ENCODE measurements at places on chromosomes 1 and 21.
A peak's percentile ranks its signal among the peaks of the same experiment; 100 is the strongest.

DNA sequence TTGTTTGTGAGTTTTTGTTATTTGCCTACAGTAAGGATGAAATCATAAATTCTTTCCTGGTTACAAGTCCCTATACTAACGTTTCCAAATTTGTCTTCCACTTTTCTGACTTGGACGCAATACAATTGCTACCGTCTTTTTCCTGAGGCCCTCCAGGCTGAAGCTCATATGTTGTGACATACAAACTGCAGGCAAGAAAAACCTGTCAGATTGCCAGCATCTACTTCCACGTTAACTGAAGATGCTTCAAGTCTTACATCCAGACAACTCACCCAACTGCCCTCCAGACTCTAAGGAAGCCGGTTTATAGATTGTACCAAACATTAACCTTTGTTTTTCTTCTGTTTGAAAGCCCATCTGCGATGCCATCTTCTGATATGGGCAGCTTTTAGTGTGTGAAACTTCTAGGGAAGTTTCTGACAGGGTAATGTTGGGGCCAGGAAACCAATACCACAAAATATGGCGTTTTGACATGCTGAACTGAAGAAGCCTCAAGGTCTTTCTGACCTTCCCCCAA is 21.4 kb upstream of the RNF11 start:
- no peak for DNase-seq

- peak; percentile 69 for DNase-seq
Measured at GRCh38 chr1:226662642-226663326, 76.3 kb downstream of the ITPKB start.

DNA sequence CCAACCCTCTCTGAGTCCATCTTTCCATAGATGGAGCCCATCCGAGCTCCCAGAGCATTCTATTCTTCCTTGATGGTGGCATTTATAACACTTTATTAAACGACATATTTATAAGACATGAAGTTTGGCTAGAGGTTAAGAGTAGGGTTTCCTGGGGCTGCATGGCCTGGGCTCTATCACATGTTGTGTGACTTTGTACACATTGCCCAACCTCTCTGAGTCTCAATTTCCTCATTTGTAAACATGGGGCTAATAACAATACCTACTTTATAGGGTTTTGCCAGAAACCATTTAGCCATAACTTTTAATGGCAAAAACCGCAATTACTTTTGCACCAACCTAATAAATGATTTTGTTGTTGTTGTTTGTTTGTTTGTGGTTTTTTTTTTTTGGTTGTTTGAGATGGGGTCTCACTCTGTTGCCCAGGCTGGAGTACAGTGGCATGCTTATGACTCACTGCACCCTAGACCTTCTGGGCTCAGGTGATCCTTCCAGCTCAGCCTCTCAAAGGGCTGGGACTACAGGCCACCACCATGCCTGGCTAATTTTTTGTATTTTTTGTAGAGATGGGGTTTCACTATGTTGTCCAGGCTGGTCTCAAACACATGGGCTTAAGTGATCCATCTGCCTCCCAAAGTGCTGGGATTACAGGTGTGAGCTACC is 13.9 kb upstream of the ASAP3 start:
- DNase-seq, result no peak

DNA sequence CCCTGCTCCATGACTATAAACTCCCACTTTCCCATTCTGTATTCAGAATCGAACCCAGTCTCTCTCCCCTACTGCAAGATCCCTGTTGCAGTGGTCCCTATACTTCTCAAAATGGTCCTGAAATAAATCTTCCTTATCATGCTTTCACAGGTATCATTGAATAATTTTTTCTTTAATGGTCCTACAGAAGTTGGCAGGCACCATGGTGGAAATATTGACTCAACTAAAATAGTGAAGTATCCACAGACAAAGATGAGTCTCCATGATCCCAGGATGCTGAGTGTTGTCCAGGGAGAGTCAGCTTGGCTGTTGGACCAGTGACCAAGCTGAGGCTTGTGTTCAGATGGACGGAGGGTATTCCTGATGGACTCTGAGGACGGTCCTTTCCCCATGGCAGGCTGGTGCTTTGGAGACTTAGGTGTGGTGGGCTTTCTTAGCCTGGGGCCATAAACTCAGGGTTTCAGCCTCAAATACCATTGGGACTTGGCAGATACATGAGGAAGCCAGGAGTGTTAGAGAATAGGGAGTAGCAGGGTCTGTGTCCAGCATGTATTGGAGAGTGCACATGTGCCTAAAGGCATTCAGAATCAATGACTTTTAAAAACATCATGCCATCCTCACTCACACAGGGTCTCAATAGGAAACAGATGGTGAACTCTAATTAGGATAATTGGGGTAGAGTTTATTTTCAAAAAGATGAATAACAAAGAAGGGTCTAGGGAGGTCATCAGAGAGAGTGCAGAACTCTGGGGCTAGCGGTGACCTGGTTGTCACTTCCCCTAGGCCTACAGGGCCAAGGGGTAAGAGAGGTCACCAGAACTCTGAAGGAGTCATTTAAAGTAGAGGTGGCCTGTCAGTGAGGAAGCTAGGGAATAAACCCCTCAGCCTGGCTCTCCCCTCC is 19.8 kb downstream of the TINAGL1 start:
- DNase-seq, result no peak

DNA sequence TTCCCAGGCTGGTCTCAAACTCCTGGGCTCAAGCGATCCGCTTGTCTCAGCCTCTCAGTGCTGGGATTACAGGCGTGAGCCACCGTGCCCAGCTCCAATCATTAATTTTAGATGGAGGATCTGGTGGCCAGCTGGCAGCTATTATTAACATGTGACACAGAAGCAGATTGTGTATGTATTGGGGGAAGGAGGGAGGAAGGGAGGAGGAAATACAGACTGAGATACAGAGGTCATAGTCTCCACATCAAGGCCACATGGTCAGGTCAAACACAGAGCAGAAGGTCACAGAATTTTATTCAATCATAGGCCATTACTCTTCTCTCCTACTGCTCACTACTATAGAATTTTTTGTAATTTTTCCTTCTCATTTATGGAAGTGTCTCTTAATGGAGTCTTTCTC is 57.9 kb upstream of the ADORA3 start:
- no peak for DNase-seq

Data from T-helper 17 cell (primary cell).